ENCODE measurements at places on chromosomes 7 and 10.

DNA sequence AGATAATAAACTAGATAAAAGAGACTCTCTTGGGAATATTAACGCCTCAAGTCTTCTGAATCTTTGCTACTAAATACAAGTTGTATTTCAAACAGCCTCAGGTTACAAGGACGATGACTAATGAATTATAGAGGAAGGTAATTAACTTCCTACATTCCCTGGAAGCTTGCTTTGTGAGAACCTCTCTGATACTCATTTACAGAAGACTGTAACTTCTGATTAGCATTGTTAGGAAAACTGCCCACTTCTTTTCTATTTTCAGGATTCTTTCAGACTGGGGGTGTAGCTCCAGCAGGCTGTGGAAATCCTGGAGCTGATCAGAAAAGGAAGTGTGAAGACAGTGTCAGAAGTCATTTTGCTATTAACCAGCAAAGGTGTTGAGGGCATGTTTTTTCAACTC is 316.7 kb upstream of the NPSR1 start:
- DNase-seq: no peak

- DNase-seq: no peak
Measured at GRCh38 chr7:55526329-55526728, 46.0 kb downstream of the VOPP1 start.

GRCh38 chr7:108372618-108373017 is 83.6 kb downstream of the NRCAM start:
- peak; percentile 30 for DNase-seq

DNA sequence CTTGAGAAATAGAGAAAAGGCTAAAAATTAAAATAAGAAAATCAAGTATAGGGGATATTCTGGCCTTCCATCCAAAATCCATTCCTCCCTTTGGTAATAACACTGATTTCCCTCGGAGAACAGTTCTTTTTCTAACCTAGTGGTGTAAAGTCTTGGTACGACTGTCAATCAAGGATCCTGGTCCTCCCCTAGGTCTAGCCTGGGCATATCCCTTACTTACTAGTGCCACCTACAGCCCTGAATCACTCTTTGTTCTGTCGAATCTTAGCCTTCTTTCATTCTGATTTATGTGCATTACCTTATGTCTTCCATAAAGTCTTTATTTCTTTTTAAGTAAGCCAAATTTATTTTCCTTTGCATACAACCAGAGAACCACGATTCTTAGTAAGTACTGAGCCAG is 298.7 kb upstream of the LRRTM3 start:
- no peak for DNase-seq

GRCh38 chr7:50827281-50827680 is 44.6 kb upstream of the GRB10 start:
- DNase-seq: no peak

DNA sequence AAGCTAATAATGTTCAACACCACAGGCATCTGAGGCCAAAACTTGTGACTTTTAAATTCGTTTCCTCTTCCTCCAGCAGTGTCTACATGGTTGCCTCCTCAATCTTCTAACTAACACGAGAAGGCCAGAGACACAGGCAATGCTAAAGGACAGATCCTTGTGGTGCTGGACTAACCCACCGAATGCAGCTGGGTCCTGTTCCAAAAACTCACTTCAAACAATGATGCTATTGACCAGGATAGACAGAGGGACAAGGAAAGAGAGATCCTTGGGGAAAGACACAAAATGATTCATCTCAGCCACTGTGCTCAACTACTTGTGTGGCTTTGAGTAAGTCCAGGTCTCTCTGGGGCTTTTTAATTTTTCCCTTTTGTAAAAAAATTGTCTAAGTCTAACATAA is 107.6 kb downstream of the KCNMA1 start:
- DNase-seq: no peak

GRCh38 chr7:111224354-111225231 is 133.7 kb downstream of the LRRN3 start:
- peak; percentile 42 for DNase-seq

DNA sequence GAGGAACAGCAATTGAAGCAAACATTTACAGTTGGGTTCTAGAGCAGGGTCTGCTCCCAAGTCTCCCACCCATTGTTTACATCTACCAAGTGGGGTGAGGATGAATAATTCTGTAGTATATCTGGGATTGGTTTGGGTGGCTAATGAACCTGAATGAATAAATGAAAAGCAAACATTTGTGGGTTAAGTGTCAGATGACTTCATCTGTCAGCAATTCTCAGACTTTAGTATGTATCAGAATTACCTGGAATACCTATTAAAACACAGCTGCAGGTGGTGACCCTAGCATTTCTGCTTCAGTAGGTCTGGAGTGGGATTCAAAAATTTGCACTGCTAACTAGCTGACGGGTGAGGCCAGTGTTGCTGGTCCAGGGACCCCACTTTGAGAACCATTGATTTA is 18.0 kb upstream of the NPVF start:
- DNase-seq: no peak

DNA sequence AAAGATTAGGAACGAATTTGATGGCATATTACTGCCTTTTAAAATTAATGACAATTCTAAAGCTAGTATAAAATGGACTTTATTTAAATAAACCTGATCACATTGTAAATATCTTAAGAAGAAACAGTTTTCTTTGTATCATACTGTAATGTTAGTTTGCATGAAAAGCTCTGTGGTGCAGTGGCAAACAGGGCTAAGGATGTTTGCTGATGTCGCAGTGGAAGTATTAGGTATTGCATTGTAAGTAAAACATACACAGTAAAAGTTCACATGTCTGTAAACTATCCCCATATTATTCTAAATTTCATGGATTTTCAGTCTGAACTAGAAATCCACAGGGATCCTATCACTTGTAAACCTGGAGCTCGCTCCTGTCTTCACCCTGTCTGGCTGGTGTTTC is 252.6 kb upstream of the ZNF32 start:
- no peak for DNase-seq

- peak; percentile 42 for DNase-seq
Measured at GRCh38 chr10:61606959-61607907, 55.5 kb upstream of the CABCOCO1 start.

DNA sequence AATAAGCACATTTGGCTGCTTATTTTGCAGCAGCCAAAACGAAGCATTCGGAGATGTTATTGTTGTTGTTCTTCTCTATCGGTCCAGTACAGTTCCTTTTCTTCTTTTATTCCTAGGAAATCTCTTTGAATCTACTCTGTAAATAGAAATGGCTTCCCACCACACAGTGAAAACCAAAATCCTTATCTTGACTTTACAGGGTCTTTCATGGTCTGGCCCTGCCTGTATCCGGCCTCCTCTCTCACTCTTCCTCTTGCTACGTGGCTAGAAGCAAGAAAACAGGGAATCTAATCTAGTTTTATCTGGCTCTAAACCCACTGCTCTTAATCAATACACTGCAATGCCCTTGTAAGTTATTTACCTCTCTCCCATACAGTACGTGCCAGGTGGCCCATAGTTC is 926.0 kb upstream of the C7orf33 start:
- DNase-seq: no peak

- no peak for DNase-seq
Measured at GRCh38 chr7:34222316-34222715, 317.0 kb downstream of the BMPER start.

DNA sequence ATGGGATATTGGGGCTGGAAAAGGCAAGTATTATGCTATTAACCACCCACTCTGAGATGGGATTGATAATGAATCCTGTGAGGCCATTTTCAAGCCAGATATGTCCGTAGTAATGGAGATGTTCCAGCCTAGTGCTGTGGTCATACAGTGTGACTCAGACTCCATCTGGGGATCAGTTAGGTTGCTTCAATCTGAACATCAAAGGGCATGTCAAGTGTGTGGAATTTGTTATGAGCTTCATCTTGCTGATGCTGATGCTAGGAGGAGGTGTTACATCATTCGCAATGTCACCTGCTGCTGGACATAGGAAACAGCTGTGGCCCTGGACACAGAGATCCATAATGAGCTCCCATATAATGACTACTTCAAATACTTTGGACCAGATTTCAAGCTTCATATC is 144.7 kb downstream of the PLCE1 start:
- DNase-seq: peak; percentile 87

- peak; percentile 23 for DNase-seq
Measured at GRCh38 chr7:158595068-158595467, 7.4 kb upstream of the PTPRN2 start.

DNA sequence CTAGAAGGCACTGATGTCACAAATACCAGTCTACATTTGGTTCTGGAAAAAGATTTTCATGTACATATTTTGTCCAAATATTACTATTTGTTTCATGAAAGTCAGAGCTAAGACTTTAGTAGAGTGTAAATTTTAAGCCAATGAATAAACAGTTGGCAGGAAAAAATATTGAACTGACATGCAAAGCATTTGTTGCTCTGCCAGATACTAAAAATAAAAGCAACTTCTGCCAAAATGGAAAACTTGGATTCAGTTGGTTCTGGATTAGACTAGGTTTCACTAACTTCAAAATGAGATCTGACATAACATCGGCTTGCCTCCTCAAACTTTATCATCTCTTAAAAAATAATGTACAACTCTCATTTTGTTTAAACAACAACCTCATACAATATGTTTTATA is 34.9 kb downstream of the FAM204A start:
- DNase-seq: no peak

DNA sequence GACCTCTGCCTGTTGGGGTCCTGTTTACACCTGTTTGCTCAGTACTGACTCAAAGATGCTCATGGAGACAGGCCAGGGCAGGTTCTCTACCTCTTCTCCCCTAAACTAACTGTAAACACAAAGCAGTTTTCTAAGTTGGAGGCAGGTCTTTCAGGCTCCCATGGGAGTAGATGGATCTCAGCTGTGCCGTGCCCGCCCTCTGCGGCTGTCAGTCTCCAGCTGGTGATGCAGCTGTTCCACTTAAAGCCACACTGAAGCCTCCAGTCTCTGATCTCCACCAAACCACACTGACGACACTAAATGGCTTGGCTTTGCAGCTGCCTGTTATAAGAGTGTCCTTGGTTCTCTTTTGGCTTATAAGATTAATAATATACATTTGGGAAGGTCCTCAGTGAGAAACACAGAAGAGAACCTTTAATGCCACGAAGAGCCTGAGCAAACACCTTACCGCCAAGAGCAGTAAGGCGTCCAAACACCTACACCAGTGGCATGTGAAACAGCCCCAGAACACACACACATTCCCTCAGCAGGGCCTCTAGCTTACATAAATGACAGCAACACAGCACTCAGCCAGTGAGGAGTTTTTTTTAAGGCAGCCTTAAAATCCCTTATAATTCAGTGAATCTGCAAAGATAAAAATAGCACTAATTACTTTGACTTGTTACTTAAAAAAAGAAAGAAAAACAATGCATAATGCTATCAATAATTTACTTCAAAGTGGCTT is 60.4 kb upstream of the KCNIP2 start:
- no peak for DNase-seq

- no peak for DNase-seq
Measured at GRCh38 chr10:116710076-116710475, 32.3 kb downstream of the HSPA12A start.

- DNase-seq: no peak
Measured at GRCh38 chr7:75531359-75531821, 39.3 kb downstream of the SPDYE5 start.

DNA sequence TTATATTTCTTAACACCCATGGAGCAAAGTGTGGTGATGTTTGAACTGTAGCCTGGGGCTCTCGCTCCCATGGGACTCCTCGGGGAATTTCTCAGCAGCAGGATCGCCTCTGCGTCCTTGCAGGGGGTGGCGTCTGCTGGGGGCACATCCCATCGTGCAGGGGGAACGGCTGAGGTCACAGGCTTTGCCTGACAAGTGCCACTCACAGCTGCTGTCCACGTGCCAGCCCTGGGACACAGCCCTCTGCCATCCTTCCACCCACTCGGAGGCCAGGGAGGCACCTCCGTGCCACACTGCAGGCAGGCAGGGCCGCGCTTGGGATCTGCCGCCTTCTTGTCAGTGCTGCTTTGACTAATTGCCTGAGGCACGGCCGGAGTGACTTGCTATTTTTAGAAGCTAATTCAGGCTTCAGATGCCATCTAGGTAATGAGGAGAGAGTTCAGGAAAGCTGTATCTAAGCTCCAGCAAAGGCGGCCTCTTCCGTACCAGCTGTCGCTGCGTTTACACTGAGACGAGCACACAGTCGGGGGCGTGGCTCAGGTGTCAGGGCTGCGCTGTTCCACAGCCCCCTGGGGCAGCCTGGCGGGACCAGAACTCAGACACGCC is 45.7 kb downstream of the PITRM1 start:
- DNase-seq: no peak

- no peak for DNase-seq
Measured at GRCh38 chr10:1160561-1161314, 104.6 kb downstream of the WDR37 start.

GRCh38 chr10:131318291-131318690 is 6.8 kb upstream of the TCERG1L start:
- no peak for DNase-seq

GRCh38 chr7:140668641-140669040 is 4.1 kb upstream of the ADCK2 start:
- DNase-seq: no peak

GRCh38 chr10:30736685-30737232 is 107.2 kb upstream of the LYZL2 start:
- peak; percentile 99 for DNase-seq

DNA sequence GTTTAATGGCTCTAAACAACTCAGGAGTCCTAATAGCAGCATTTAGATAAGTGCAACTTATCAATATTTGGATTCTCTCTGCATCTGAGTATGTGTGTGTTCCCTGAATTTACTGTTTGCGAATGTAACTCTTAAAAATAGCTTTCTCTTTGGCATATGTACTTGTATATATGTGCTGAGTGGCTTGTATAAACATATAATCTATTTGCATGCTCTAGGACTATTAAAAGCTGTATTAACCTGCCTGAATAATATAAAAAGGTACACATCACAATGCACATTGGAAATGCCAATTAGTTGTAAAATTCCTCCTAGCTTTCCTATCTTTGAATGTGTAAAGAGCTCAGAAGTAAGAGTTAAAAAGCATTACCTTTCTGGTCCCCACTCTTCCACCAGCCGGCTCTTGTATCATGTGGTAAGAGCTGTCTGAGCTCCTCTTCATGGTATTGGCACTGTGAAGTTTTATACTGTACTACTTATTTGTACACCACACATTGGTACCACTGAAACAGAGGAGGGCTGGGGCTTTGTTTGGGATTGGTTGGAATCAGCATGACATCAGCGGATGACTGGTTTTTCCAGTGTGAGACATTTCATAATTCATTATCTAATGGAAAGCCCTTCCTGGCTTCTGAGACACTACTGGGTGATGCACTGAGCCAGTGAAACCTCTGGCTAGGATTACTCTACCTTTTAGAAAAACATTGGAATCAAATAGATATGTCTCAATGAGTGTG is at the start of gene INHBA:
Gene INHBA, minus strand, starts transcription at position 456 of the 737 bp plus-strand sequence. CDS start 2,716 bp downstream, outside the sequence.
- DNase-seq: peak; percentile 95

DNA sequence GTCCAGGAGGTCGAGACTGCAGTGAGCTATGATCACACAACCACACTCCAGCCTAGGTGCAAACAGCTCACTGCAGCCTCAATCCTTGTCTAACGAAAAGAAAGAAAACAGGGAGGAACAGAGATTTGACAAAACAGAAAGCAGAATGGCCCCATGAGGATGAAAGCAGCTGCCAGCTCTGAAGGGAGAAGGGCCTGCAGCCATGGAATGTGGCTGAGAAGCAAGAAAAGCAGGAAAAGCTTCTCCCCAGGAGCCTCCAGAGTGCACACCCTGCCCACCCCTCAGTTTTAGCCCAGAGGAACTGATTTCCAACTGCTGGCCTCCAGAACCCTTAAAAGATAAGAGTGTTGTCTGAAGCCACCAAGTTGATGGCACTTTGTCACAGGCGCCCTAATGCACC is 13.0 kb downstream of the ESYT2 start:
- no peak for DNase-seq

- no peak for DNase-seq
Measured at GRCh38 chr7:39042670-39043069, 65.0 kb downstream of the POU6F2 start.

GRCh38 chr7:157520249-157520648 is 183.4 kb downstream of the DNAJB6 start:
- DNase-seq: no peak

- no peak for DNase-seq
Measured at GRCh38 chr10:25933653-25934608, at the start of gene MYO3A. MYO3A (plus strand) TSS chr10:25934229; CDS start chr10:25952111, 17,882 bp downstream.

All from fibroblast of mammary gland (primary cell).